NCI-H460 (cell line): ENCODE measurements at places on chromosomes 13 and 19. TPM values are rescaled to one million over a fixed set of nuclear protein-coding genes. Genes with fewer than 3 reads are reported as not detected.

APOC1 gene
- 6.1 and 9.6 TPM in 2 replicates for total RNA-seq

TTC9B gene
- total RNA-seq: not detected in 2 replicates

BRCA2 gene
- 8.5 and 8.8 TPM in 2 replicates for total RNA-seq

DNA sequence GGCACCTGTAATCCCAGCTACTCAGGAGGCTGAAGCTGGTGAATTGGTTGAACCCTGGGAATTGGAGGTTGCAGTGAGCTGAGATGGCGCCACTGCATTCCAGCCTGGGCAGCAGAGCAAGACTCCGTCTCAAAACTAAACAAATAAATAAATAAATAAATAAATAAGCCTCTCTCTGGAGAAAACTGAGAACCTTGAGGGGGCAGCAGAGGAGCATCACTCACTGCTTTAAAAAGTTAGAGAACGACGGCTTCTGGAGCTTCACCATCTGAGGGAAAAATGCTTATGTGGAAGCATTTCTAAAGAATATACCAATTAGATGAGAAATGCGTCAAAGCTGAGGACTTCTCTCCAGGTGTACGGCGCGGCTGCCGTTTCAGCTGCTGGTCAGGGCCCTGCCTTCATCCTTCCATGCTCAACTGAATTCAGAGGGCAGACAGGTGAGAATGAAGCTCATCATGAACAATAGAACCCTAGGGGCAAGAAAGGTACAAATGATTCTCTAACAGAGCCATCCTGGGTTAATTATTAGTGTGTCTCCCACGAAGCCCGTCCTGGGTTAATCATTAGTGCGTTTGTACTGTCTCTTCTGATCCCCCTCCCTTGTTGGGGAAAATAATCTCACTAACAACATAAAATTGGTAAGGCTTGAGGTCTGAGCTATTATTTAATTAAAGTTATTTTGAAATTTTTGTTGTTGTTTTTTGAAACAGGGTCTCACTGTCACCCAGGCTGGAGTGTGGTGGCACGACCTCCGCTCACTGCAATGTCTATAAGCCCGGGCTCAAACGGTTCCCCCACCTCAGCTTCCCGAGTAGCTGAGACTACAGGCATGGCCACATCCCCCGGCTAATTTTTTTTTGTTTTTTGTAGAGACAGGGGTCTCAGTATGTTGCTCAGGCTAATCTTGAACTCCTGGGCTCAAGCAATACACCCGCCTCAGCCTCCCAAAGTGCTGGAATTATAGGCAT lies 80.1 kb downstream of the IPO5 start:
- DNase-seq: peak; percentile 25

DNA sequence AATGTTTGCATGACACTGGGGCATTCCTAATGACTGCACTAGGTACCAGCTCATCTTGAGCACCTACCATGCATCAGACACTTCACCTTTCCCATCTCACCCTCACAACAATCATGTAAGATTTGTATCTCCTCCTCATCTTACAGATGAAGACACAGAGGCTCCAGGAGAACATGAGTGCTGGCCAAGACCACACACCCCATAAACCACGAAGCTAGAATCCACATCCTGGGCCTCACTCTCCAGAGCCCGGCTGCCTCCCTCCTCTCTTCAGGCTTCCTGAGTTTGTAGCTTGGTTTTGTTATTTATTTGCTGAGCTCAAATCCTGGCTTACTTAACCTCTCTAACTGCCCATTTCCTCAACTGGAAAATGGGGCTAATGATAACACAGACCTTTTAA lies 25.9 kb downstream of the FAM216B start:
- DNase-seq: no peak

GRCh38 chr13:98450026-98450425 lies 126.9 kb downstream of the STK24 start:
- DNase-seq: no peak
